ENCODE measurements at places on chromosomes 3 and 15.

- DNase-seq = no peak
These were observed 66.5 kb upstream of the PYGO1 start for GRCh38 chr15:55654561-55655031.

DNA sequence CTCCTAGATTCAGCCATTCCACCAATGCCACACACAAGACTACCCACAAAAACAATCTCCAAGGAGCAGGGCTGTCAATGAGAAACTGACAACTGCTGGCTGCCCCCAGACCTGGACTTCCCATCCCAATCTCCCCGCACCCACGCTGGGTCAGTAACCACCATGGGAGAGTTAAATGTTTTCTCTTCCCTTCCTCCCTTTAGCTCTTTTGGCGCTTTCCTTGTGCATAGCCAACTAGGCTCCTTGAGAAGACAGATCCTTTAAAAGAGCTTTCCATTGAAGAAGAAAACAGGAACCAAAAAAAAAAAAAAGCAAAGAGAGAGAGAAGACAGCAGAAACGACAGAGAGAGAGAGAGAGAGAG, 8.3 kb downstream of the BCL6 start:
- no peak for DNase-seq

GRCh38 chr15:56425976-56426375, 39.0 kb downstream of the MNS1 start:
- no peak for DNase-seq

DNA sequence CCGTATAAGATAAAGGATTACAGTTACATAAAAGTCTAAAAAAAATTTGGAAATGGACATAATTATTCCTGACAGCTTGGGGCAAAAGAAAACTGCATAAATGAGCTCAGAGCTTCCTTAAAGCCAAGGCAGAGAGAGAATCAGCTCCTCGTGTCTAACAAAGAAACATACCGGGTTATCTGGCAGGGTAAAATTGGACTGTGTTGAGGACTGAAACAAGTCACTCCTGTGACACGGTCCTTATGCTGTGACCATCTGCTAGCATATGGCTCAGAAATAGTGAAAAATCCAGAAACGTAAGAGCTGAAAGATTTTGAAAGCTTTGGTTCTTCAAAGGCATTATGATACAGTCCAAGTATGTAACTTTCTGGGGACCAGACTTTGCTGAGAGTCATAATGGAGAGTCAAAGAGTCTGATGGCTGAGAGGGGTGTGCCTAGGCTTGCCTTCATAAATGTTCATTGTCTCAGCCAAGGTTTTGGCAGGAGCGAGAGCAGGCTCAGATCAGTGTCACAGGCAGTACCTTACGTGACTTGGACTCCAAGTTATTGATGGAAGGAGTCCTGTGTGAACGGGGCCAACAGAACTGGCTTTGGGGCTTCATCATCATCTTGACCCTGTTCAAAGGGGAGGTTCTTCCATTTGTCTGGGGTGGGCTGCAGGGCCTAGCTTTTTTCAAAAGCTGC, 12.5 kb downstream of the MAP6D1 start:
- DNase-seq = peak; percentile 7

DNA sequence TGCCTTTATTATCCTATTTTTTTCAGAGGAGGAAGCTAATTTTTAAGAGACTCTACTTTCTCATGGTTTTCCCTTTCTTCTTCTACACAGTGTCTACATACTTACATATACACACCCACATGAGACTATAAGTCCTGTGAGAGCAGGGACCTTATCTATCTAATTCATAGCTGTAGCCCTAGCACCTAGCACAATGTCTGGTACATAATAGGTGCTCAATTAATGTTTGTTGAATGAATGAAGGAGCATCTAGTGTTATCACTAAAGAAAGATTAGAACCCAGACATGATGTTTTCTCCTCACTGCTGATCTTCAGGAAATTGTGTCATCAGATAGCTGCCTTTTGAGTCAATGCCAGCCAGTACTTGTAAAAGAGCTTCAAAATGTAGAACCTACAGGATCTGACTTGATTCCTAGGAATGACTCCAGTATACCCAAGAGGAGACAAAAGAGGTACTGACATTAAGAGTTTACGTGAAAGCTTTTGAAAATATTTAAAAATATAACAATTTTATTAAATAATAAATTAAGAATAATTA, 2.5 kb downstream of the SCG5 start:
- no peak for DNase-seq

DNA sequence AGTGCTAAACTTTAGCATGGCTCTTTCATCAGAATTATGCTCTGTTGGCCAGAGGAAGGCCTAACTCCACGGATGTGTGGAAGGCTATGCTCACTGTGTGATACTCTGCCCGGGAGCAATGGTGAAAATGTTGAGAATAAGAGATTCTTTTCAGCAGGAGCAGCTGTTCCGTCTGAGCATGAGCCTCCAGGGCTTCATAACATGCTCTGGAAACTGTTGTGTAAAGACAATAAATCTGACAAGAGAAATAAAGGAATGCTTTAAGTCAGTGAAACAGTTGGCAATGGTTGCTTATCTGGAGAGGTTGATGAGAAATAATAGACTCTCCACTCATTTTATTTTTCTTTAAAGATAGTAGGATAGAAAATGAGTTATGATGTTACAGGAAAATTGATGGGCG, 269.8 kb downstream of the DIPK2A start:
- no peak for DNase-seq

DNA sequence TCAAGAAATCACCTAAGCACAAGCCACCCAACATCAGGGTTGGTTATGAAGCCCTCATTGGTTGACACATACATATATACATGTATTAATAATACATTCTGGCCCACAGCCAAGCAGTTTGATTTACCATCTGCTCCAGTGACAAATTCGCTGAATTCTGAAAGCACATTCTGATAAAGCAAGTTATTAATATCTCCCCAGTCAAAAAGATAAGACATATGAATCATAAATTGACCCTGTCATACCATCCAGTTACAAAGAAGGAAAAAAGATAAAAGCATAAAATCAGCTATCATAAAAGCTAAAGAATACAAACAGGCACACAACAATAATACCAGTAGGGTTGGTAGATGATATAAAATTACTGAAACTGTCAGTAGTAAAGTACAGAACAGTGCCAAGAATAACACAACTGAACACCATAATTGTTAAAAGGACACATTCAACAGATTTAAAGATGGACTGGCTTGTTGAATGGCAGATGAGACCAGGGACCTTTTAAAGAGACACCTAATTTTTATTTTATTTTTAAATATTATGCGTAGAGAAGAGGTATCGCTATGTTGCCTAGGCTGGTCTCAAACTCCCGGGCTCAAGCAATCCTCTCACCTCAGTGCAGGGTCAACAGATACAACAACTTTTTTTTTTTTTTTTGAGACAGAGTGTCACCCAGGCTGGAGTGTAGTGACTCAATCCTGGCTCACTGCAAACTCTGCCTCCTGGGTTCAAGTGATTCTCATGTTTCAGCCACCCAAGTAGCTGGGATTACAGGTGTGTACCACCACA, 7.7 kb downstream of the SNX4 start:
- no peak for DNase-seq

GRCh38 chr3:110420158-110420641, 651.4 kb upstream of the NECTIN3 start:
- peak; percentile 50 for DNase-seq

DNA sequence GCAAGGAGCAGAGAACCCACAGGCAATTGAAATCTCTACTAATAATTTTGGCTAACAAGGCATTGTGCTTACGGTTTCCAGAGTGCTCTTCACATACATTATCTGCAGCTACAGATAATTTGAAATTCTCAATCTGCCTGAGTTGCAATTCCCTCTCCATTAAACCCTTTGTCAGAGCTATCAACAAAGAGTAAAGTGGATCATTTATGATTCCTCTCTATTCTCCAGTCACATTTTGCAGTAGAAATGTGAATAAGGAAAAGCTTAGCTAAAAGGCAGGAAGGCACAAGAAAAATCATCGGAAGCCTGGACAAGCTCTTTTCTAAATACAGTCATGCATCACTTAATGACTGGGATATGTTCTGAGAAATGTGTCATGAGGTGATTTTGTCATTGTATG, 49.6 kb downstream of the FAM98B start:
- no peak for DNase-seq

DNA sequence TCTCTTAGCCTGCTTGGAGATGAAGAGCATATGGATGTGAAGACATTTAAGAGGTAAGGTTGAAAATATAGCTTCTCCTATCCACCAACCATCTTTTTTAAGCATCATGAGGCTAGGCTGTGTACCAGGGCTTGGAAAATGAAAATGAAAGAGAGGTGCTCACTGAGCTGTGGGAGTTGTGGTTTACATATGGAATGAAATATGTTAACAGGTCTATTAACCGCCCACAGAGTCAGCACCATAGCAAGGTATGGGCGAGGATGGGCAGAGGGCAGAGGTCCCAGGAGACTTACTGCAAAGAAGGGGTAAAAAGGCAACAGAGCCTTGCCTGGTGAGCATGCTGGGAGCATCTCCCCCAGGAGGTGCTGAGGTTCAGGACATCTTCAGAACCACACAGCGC, 273.1 kb downstream of the GABRG3 start:
- no peak for DNase-seq

- DNase-seq = peak; percentile 7
These were observed 45.8 kb downstream of the KLF15 start for GRCh38 chr3:126311338-126311978.

DNA sequence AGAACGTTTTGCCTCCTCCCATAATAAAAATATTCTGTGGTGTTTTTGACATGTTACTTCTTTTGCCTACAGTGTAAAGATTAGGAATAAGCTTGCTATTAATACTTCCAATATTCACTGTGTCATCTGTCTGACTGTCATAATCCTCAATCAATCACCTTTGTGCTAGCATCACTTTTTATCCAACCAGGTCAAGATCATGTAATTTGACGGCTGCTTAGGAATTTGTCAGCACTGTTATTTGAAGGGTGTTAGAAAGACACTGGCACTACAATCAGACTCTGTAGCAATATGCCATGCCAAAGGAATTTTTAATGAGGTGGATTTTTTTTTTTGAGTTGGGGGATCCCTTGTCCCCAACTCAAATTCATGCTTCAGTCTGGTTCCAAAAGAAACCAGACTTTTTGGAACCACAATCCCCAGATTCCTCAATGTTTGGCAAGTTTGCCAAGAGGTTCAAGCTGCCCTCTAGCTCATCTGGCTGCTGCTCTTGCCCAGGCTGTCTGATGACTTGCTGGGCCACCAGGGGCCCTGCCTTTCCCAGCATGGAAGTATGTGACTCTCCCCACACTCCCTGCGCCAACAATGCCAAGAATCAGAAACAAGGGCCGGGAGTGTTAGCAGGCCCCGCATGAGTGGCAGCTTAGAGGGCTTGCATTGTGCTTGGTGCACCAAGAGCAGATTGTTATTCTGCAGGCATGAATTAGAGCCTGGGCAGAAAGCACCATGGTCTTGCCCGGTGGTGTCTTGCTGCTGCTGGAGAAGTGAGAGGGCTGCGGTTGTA, 58.6 kb upstream of the TSC22D2 start:
- peak; percentile 65 for DNase-seq

DNA sequence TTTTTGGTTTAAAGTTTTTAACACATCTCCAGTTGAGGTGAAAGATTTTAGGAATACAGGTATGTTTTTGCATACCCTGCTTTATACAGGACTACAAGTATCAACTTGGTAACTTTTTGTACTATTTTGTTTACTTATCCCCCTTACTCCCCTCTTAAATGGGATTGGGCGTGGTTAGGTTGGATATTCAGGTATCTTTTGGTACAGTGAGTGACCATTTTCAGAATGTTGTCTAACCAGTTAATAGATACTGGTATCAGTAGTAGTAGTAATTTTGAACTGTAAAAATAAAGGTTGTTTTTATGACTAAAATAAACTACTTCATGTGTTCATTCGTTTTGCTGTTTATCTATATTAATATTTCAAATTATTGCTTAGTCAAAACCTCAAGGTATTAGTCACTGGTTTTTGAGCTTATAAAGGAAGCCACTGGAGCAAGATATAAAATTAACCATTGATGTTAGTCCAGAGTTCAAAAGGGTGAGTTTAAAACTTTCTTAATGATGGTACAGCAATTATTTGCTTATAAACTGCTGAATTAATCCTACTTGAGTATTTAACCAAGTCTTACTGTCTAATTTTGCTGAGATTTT, 3.3 kb downstream of the MME start:
- DNase-seq = no peak

DNA sequence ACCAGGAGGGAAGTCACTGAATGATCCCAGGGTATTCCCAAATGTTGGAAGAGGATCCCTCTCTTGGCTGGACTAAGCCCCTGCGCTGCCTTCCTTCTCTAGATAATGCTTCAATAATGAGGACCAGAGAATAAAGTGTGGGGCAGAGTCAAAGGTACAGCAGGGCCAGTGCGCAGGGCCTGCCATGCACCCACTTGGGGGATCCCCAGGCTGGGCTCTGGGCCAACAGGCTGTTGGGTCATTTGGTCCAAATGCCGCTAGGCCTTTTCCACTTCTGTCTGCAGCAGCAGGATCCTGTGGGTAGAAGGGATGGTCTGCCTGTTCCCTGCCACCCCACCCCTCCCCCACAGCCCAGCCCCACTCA, 5.7 kb upstream of the CLK3 start:
- no peak for DNase-seq

- DNase-seq = no peak
These were observed 123.1 kb downstream of the CHST2 start for GRCh38 chr3:143242691-143243090.

DNA sequence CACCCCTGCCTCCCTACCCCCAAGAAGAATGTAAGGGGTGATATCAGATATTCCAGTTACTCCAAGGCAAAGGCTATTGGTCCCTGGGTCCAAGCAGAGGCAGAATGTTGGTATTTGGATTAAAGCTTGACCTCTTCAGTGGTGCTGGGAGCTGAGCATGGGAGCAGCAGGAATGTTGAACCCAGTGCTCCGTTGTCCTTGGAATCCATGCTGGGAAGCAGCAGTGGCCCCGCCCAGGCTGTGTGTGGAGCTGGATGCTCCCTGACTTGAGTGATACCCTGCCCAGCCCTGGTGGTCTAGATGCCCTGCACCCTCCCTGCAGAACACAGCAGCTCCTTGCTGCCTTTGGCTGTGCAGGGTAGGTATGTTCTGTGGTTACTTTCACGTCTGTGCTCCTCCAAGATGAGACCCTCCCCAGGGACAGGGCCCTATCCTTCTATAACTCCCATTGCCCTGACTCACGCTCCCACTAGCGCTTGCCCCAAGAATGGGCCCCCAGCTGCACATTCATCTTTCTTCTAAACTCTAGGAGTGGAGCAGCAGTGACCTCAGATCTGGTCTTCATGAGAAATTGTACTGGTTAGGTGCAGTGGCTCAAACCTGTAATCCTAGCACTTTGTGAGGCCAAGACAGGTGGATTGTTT, 35.1 kb downstream of the UMPS start:
- no peak for DNase-seq

- no peak for DNase-seq
These were observed 543.1 kb upstream of the RGMA start for GRCh38 chr15:93631958-93632618.

GRCh38 chr3:162569314-162569713, 1072.7 kb downstream of the OTOL1 start:
- DNase-seq = no peak

DNA sequence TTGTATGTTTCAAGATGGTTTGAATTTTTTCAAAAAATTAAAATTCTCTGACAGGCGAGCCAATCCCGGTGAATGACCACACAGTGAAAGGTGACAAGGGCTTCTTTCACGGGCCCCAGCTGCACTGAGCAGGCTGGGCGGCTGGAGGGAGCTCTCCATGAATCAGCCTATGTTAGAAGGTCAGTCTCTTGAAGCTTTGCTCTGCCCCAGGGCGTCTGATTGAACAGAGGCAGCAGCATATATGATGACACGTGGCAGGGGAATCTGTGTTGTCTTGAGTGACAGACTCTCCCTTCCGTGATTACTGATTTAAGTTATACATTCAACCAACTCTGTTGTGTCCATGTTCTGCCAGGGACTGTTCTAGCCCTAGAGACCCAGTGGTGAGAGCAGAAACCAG, 51.5 kb downstream of the ISG20 start:
- DNase-seq = no peak

- no peak for DNase-seq
These were observed 39.5 kb upstream of the PRR23E start for GRCh38 chr3:127153506-127153815.
